RWPE2 (cell line): ENCODE measurements at places on chromosomes 11 and 22.

DNA sequence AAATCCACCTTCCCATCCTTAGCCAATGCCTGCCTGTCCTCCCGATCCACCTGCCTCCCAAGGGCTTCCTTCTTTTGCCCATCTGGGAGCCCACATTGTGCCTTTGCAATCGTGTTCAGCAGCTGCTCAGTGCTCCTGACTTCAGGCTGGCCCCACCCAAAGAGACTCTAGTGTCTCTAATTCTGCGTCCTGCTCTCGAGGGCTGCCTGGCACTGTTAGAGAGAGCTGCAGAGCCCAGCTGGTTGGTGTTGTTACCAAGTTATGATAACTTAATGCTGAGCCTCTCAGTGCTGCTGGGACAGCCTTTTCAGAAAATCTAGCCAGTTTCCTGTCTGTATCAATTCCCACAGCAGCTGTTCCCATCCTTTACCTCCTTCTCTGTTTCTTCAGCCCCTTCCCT lies 69.1 kb downstream of the MICAL2 start:
- DNase-seq, result no peak

- DNase-seq, result no peak
Measured at GRCh38 chr11:26149585-26149984, 182.3 kb upstream of the ANO3 start.

- no peak for DNase-seq
Measured at GRCh38 chr11:106552694-106553203, 465.5 kb downstream of the GUCY1A2 start.

- DNase-seq, result no peak
Measured at GRCh38 chr11:101346591-101346990, 217.0 kb upstream of the PGR start.

DNA sequence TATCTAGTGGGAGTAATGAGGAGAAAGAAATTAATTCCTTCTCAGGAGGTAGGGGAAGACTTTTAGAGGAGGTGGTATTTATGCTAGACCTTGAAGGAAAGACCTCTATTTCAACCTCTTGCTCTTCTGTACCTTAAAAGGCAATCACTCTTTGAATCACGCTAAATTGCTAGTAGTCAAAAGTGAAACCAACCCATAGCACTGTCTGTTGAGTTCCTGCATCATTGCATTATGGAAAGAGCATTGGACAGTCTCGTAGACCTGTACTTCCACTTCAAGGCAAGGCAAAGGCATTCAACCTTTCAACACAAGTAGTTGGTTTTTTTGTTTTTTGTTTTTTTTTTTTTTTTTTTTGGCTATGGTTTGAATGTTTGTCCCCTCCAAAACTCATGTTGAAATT lies 770.4 kb downstream of the ETS1 start:
- DNase-seq, result no peak

DNA sequence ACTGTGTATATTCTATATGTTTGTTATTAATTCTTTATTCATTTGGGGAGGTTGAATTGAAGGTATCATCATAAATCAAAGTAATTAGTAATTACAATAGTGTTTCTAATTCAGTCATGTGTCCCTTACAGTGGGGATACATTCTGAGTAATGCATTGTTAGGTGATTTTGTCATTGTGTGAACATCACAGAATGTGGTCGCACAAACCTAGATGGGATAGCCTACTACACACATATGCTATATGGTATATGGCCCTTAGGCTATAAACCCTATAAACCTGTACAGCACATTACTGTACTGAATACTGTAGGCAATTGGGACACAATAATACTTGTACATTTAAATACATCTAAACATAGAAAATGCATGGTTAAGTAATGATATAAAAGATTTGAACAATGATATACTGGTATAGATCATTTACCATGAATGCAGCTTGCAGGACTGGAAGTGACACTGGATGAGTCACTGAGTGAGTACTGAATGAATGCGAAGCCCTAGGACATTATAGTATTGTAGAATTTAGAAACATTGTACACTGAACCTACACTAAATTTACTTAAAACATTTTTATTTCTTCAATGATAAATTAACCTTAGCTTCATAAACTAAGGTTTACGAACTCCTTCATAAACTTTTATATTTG lies 936.2 kb upstream of the CHORDC1 start:
- DNase-seq, result no peak

- DNase-seq, result no peak
Measured at GRCh38 chr22:25237503-25237902, 18.1 kb downstream of the CRYBB2 start.

DNA sequence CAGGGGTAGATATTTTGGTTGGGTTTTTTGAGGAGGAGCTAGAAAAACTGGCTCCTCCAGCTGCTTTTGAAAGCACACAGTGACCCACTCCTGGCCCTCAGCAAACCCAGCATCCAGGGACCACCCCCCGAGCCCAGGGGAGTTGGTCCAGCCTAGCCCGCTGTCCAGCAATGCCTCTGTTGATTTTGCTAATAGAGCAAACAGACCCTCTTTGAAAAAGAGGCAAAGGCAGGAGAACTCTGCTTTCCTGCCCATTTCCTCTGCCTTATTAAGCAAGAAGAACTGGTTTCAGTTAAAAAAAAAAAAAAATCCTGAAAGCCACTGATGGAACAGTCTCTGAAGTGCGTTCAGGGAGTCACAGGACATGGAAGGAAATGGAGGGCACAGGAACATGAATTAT lies 25.3 kb downstream of the ABTB2 start:
- no peak for DNase-seq

- DNase-seq, result no peak
Measured at GRCh38 chr11:46718155-46719019, 626 bp upstream of the F2 start.

DNA sequence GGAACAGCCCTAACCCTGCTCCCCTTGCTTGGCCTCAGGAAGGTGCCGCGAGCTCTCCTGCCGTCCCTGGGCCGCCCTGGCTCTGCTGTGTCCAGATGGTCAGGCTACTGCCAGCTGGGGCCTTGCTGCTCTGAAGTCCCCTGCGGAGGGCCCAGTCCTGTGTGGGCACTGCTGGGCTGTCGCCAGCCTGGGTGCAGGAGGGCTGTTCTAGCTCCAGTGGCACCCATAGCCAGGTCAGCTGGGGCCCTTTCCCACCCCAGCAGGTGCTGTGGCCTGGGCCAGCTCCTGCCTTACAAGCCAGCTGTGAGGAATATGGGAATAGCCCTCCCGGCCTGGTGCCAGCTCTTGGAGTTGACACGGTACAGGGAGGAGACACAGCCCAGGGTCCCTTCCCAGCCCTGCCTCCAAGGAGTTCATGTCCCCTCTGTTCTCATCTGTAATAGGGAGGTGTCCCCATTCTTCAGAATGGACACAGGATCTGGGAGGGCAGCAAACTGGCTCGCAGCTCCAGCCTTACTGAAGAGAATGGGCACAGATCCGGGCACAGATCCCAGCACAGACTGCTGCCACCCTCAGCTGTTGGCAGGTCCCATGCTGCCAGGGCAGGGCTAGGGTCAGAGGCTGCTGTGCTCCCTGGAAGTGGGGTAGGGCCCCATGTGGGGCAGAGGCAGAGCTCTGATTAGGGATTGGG lies 3.9 kb downstream of the DERL3 start:
- DNase-seq, result peak; percentile 51

DNA sequence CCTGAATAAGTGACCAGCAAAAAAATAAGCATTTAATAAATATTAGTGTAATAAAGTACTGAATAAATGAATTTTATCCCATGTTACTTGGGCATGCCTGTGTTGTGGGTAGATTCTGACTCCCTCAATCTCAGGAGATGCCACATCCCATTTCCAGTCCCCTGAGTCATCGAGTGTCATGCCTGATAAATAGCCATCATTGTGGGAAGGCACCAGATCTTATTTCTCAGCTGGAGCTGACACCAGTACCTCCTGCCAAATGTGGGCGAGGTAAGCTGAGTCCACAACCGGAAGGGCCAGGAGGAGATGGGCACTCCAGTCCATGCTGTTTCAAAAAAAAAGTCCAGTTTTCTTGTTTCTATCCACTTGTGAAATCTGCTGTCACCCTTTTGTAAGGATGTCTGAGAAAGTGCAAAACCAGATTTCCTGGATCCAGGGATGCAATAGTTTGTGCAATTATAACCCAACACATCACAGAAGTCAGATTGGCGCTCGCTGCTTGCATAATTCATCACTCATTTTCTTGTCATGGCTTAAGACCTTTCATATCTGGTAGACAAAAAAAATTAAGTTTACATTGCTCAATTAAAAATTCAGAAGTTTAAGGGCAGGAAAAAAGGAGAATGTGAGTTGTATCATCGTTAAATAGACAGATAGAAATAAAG lies 311.6 kb downstream of the MIAT start:
- DNase-seq, result no peak

GRCh38 chr22:27284324-27284723 lies 517.2 kb downstream of the MN1 start:
- no peak for DNase-seq

DNA sequence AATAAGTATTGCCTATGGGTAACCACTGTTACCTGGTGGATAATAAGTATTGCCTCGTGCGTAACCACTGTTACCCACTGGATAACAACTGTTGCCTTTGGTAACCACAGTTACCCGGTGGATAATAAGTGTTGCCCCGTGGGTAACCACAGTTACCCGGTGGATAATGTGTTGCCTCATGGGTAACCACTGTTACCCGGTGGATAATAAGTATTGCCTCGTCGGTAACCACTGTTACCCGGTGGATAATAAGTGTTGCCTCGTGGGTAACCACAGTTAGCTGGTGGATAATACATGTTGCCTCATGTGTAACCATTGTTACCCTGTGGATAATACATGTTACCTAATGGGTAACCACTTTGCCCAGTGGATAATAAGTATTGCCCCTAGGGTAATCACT lies 9.8 kb upstream of the NXPE4 start:
- DNase-seq, result no peak

- no peak for DNase-seq
Measured at GRCh38 chr11:125090816-125091215, 20.6 kb downstream of the TMEM218 start.

GRCh38 chr11:45669146-45669545 lies 3.7 kb upstream of the CHST1 start:
- DNase-seq, result no peak

DNA sequence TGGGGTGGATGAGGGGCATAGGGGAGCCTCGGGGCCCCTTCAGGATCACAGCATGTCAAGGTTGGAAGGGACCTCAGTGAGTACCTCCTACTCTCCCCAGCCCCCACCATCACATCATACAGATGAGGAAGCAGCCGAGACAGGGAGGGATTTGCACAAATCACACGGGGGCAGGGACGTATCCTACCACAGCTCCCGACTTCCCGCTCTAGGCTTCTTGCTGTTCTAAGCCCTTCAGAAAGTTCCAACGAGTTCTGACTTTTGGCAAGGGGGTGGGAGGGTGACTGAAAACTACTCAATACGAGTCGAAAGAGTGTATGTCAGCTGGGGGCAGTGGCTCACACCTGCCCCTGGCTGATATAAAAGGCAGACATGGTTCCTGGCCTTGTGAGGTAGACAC lies 4.7 kb upstream of the RAD9A start:
- no peak for DNase-seq

DNA sequence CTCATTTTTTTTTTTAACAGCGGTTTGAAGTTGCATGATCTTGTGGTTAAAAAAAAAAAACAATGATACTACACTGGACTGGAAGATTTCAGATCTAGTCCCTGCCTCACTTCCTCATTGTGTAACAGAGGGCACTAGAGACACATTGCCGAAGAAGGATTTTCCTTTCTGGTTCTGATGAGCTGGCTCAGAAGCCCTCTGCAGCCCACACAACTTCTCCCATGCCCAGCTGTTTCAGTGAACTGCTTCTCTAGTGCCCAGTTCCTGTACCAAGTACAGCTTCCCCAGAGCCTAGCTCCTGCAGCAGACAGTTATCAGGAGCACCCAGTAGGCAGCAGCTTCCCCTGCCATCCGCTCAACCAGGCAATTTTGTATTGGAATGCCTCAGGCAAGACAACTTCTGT lies 29.5 kb upstream of the ANO5 start:
- DNase-seq, result no peak

DNA sequence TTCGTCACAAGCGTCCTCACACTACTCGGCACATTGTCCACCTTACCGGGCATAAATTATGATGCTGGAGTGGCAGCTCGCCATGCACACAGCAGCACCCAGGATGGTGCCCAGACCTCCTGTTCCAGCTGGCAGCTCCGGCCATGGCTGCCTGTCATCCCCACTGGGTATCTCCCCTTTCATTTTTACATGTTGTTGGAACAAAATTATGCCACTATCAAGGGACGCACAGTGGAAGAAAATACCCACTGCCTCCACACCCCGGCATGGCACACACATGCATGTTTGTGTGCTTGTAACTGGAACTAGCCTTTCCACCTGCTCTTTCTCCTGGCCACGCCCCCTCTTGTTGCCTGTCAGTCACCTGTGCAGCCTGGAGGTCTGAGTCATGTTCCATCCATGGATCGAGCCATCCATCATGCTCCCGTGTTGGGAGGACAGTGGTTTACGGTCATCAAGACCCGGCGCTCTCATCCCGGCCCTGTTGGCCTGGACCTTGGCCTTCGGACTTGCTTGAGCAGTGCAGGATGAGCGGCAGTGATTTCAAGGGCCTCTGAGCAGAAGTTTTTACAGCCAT lies 1069.6 kb downstream of the BRD1 start:
- no peak for DNase-seq

DNA sequence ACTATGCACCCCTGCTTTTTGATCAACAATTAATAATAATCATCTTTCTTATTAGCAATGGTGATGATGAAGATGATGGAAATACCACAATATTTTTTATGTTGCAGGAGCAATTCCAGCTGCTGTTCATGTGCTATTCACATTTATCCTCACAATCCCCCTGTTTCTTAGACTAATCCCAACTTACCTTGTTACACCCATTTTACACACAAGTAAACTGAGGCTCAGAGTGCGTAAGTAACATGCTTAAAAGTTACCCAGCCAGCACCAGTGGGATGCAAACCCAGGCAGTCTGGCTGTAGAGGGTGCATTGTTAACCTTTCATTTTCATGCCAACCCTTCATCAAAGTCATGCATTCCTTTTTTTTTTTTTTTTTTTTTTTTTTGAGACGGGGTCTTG lies 1.6 kb upstream of the CRYBA4 start:
- no peak for DNase-seq

DNA sequence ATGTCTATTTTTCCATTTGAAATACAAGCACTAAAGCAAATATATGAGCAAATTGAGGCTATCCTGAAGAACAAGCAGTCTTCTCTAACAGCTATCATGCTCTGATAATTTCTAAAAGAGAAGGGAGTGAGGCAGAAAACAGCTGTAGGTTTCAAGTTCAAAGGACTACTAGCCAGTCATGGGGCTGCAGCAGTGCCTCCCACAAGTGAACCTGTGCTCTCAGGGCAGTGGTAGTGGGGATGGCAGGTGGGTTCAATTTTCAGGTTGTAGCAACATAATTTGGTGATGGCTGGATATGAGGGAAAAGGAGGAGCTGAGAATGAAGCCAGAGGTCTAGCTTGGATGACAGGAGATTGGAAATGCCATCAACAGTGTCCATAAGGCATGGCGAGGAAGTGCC lies 93.5 kb upstream of the ARHGAP20 start:
- DNase-seq, result no peak

GRCh38 chr11:43567396-43567975 lies 113.1 kb upstream of the HSD17B12 start:
- DNase-seq, result no peak

- DNase-seq, result no peak
Measured at GRCh38 chr11:123740787-123741158, 687 bp downstream of the ZNF202 start.
